ENCODE measurements at places on chromosomes 6 and 20.

- DNase-seq = no peak
Measured at GRCh38 chr6:135411849-135412248, 85.7 kb downstream of the AHI1 start.

- peak; percentile 22 for DNase-seq
Measured at GRCh38 chr6:136701045-136701444, 91.2 kb downstream of the MAP3K5 start.

GRCh38 chr6:160239929-160240690 lies 18.5 kb downstream of the SLC22A2 start:
- no peak for DNase-seq

GRCh38 chr6:144365271-144365670 lies 80.1 kb downstream of the UTRN start:
- DNase-seq = no peak

DNA sequence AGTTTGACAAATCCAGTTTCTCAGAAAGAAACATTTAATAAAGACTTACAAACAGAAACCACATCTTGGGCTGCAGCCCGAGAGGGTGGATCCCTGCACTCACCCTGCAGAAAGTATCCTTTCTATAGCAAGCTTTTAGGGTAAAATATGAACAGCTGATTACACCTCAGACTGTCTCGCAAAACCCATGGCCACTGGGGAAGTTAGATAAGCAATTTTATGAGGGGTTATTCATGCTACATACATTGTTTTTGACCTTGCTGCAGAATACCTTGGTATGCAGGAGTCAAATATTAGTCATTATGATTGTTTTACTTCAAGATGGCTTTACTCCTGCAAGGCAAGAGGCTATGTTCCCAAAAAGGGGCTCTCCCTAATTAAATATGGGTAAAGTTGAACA lies 126.9 kb downstream of the OR2B2 start:
- no peak for DNase-seq

GRCh38 chr20:32326504-32326845 lies 31.7 kb upstream of the ASXL1 start:
- peak; percentile 65 for DNase-seq

DNA sequence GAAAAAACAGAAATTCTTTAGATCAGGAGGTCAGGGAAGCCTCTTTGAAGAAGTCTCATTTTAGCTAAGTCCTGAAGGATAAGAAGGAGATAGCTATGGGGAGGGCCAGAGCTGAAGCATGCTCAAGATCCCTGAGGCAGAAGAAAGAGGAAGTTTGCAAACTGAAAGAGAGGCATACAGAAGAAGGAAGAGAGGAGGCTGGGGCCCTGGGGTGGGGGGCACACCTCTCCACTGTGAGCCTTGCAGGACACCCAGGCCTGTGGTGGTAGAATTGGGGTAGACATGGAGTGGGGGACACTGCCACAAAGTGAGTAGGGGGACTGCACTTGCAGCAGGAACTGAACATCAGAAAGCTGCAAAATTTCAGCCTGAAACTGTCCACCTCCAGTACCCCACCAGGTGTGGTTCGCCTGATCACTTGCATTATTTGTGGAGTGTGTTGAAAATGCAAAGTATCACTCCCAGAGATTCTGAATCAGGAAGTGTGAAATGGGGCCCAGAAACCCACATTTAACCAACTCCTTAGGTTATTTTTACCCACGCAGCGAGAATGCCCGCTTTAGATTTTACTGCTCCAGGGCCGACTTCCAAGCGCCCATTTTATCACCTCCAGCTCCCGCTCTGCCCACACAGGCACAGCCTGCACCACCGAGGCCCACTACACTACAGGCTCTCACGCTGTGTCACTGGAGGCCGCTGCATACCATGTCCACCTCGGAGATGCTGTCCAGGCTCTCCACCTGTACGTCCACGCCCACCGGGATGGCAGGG lies 44.0 kb downstream of the GABRR2 start:
- no peak for DNase-seq

DNA sequence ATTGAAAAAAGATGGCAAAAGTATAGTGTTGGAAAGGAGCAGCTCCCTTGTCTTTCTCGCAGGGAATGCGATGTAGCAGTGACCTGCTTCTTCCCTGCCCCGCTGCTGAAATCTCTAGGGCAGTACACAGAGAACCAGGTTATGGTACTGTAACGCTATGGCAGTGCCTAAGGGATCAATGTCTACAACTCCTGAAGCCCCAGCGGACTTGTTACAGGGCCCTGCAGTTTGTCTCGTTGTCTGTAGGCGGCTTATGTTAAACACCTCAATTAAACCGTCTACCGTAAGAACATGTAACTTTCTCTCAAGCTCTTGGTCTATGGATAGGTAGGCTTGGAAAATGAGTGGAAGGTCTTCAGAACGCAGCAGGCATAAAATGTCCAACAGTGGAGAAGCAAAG lies 44.8 kb upstream of the SLC17A4 start:
- DNase-seq = no peak

GRCh38 chr20:61936701-61937131 lies 129.0 kb downstream of the TAF4 start:
- DNase-seq = no peak

DNA sequence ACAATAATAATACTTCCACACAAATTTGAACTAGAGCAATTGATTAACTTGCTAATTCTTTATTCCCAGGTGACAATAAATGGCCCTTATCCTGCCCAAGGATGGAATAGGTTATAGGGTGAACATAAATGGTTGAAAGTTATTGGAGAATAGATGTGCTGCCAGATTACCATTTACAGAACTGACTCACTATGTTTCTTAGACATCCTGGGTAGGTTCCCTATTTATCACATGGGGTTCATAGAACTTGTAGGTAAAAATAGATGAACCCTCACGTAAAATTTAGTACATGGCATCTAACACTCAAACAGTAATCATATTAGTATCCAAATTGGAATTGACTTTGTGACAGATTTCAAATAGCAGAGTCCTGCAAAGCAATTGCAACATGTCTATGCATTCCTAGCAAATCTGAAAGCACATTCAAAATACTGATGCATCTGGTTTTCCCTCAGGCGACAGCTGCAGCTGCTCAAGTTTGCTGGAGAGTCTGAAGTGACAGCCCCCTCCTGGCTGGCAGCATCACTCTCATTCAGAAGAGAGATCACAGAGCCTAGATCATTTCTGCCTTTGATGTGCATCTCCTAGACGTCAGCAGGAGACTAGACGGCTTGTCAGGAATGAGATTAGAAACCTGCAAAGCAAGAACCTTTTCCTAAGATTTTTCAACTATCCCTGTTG lies 80.2 kb upstream of the RNF217 start:
- DNase-seq = no peak

GRCh38 chr20:47459344-47460073 lies 42.2 kb upstream of the NCOA3 start:
- no peak for DNase-seq

DNA sequence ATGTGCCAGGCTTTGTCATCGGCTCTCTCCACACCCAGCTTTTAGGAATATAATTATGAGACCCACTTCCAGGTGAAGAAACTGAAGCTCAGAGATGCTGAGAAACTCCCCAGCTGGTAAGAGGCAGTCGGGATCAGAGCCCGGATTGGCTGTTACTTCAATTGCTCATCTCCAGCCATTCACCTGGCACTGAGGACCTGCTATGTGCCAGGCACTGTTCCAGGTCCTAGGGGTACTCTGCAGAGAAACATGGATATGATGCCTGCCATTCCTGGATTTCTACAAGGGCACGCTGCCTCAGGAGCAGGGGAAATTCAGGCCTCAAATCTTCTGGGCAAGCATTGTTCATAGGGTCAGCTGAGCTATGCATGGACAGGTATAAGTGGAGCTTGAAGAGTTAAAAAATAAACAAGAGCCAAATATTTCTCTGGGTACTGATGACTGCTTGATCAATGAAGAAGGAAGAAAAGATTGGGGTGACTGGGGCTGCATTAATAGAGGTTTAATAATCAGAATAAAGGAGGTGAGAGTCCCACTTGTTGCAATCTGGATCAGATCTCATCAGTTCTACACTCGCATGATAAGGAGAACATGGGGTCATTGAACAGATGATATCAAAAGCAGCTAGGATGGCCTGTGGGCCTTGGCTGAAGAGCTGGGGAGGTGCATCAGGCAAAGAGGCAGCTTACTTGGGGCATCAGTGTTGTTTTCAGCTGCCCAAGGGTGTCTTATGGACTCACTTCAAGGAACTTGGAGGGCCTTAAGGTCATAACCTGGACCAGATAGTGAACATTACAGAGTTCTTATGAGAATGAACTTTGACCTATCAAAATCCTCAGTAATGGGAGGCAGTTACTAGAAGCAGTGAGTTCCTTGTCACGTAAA lies 80.9 kb upstream of the TOX2 start:
- no peak for DNase-seq

DNA sequence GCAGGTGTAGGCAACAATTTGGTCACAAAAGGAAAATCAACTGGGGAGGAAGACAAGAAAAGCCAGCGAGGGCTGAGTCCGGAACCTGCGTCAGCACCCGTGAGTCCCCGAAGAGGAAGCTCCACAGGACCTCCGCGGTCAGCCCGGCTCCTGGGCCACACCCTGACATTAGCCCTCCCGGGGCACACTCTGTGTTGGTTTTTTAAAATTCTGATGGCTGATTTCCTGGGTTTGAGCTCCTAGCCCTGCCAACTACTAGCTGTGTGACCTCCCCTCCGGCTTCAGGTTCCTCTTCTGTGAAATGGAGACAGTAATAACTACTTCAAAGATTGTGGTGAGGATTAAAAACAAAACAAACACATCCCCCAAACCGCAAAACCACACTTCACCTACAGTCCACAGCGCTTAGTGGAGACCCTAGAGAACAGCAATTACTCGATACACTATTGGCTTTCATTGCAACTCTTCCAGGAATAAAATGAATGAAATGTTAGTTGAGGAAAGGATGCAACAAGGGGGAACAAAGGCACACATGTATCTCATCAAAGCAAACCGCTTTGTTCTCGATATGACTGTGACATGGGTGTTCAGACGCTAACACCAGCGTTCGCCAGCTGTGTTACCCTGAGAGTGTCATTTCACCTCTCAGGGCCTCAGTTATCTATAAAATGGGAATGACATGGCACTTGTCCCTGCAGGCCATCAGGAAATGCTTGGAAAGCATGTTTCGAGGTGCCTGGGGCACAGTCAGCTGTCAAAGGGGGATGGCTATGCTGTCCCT lies 985 bp downstream of the ZBP1 start:
- DNase-seq = no peak

DNA sequence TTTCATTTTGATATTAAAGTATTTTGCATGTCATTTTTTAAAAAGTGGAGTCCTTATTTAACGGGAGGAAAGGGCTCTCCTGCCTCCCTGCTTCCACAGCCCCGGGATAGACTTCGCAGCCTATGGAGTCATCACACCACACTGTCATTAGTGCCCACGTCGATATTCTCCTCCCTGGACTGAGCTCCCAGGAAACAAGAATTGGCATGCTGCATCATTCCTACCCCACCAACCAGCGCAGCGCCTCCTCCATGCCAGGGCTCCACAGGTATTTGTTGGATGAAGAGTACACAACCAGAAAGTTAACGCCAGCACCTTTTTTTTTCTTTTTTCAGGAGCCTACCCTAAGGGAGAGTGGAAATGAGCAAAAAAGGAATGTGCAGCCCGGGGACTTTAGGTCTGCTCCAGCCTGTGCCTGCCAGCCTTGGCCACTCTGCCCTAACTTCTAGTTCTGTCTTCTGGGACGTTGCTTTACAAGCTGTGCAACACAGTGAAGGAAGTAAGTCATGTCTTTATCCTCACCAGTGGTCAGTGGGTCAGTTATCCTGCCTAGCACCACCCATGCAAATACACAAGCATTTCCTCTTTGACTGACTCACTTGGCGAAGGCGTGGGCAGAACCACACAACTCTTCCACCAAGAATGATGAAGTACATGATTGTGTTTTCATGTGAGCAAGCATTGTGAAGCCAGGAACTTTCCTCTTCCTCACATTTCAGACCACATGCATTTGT lies 180.7 kb upstream of the UST start:
- no peak for DNase-seq

DNA sequence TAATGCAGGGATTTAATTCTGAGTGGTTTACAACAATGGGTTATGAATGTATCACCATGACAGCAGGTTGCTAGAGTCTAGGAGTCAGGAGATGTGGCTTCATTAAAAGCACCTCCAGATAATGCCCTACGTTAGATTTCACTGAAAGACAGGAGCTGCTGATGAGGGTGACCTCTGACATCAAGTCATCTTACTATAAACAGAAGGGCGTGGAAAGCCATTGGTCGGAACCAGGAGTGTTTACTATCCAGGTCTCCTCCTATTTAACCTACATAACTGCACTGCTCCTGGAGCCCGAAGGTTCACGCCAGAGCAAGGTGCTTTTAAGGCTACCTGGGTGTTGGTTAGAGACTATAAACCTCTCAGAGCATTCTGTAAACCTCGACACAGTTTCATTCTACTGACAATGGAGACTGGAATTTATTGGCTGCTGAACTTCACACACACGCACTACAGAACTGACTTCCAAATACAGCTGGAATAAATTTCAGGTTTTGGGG lies 128.7 kb downstream of the EYA4 start:
- no peak for DNase-seq

DNA sequence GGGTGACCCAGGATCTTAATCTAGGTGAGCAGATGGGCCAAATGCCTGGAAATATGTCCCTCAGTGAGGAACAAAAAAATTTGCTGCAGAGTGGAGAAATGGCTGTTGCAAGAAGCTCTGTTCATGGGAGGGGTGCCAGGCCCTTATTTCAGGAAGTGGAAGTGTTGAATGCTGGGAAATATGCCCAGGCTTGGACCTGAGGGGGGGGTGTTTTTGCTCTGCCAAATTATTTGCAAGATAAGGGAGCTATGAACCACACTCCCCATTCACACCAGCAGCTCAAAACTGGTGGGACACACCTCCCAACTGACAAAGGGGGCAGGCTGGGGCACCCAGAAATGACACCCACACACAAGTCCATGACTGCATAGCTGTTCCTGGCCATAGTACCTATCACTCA lies 8.7 kb downstream of the CST4 start:
- no peak for DNase-seq

DNA sequence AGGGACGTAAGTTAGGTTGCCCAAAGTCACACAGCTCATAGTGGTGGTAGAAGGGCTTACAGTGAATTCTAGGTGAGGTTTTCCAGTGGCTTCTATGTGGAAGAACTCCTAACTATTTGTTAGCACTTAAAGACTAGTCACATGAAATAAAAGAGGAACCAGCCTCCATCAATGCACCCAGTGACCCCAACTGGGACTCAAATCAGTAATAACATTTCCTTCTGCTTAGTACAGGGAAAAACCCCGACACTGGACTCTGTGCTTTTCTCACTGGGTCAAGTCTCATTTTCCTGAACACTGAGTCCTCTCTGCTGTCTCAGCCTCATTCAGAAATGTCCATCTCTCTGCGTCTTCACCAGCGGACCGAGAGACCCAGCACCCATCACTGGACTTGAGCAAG lies 89.2 kb downstream of the SLC22A23 start:
- no peak for DNase-seq

GRCh38 chr6:43782764-43783513 lies 12.9 kb downstream of the VEGFA start:
- DNase-seq = no peak

DNA sequence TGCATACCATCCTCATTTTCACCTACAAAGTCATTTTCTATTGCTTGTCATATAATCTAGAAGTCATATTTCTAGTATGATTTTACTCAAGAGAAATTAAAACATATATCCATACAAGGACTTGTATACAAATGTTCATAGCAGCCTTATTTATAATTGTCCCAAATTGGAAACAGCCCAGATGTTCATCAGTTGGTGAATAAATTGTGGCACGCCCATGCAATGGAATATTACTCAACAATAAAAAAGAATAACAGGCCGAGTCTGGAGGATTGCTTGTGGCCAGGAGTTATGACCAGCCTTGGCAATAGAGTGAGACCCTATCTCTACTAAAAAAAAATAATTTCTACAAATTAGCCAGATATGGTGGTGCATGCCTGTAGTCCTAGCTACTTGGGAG lies 28.8 kb downstream of the C6orf163 start:
- DNase-seq = no peak

GRCh38 chr20:59515013-59515905 lies 89.1 kb upstream of the PHACTR3 start:
- DNase-seq = peak; percentile 46

Data from NCI-H774 (cell line).